NCI-H2029 (cell line): ENCODE measurements at places on chromosomes 6 and 20.
A peak's percentile ranks its signal among the peaks of the same experiment; 100 is the strongest.

GRCh38 chr20:44223721-44224120 lies 13.2 kb upstream of the OSER1 start:
- no peak for DNase-seq

DNA sequence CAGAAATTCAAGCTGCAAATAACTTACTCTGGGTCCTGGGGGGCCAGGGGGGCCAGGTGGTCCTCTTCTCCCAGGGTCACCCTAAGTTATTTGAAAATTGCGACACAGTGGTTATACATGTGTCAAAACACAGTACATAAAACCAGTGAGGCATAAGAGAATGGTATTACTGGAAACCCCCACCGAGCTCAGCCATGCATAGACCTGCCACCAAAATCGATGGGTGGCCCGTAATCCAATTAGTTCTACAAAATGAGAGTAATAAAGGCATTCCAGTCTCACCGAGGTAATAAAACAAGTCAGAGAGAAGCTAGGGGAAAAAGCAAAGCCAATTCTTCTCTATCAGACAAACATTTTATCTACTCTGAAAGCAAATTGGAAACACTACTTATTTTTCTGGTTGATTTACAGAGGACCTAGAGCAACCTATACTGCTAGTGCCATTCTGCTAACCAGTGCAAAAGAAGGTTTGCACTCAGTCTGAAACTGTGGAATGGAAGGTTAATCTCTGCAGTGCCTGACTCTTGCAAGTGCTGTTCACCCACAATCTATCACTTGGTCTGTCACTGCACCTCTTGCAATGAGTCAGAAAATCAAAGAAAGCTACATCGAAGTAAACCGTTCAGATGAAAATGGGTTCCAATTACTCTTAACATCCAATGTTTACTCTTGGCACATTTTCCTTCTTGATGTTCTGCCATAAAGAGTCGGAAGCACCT lies 32.4 kb downstream of the COL9A1 start:
- DNase-seq = no peak

GRCh38 chr6:122563364-122564052 lies 46.7 kb upstream of the PKIB start:
- no peak for DNase-seq

GRCh38 chr20:2365666-2366065 lies 15.0 kb upstream of the TGM6 start:
- no peak for DNase-seq

DNA sequence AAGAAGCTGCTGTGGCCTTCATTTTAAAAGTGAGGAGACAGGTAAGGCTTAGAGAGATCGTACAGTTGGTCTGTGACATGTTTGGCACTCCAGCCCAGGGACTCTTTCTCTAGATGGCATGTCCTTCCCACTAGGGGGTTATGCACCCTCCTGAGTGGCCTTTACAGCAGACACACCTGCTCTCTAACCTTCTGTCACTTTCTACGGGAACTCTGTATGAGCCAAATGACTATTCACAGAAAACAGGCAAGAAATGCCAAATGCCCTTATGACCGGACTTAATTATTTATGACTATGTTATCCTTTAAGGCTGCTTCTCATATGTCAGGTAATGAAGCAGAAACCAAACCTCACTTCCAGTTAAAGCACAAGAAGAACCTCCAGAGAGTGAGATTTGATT lies 91.2 kb downstream of the MAP3K5 start:
- peak; percentile 8 for DNase-seq

GRCh38 chr6:8674126-8674525 lies 238.8 kb upstream of the SLC35B3 start:
- DNase-seq = no peak

DNA sequence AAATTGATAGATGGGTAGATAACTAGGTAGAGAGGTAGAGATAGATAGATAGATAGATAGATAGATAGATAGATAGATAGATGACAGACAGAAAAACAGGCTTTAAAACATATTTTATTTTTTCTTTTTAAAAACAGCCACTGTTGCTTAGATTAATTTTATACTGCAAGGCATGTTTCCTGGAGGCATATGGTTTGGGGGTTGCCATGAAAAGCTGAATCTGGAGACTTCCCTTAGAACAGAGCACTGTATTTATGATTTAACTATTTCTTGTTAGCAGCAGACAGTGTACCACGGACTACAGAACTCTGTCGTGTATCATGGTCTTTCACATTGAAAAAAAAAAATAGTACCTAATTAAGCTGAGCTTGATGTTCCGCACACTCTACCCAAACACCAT lies 38.8 kb downstream of the METTL24 start:
- DNase-seq = no peak

DNA sequence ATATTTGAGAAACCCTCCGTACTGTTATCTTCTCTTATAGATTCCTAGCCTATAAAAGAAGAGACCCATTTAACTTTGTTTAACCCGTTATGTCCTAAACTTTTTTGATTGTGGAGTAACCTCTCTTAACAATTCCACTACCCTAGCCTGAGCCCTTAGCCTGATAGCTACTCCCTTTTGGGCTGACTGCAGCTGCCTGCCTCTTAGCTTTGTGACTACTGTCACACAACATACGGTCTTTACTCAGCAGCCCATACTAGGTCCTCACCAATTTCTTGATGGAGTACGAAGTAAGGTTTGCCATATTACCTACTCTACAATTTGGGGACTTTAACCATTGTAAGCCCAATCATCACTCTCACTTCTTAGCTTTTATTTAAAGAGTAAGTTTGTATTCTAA lies 72.7 kb downstream of the QRSL1 start:
- DNase-seq = peak; percentile 66

DNA sequence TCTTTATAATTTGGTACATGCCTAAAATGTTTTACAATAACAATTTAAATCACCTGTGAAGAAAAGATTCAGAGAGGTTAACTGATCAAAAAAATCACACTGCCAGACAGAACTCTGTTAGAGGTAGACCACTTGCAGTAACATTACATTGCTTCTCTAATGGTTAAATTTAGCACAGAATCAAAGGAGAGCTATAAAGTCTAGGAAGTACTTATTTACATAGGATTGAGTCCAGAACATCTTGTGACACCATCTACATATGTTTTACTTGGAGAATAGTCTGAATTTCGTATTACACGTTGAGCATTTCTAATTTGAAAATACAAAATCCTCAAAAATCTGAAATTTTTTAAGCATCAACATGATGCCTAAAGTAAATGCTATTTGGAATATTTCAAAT lies 17.2 kb upstream of the TBC1D20 start:
- DNase-seq = no peak

DNA sequence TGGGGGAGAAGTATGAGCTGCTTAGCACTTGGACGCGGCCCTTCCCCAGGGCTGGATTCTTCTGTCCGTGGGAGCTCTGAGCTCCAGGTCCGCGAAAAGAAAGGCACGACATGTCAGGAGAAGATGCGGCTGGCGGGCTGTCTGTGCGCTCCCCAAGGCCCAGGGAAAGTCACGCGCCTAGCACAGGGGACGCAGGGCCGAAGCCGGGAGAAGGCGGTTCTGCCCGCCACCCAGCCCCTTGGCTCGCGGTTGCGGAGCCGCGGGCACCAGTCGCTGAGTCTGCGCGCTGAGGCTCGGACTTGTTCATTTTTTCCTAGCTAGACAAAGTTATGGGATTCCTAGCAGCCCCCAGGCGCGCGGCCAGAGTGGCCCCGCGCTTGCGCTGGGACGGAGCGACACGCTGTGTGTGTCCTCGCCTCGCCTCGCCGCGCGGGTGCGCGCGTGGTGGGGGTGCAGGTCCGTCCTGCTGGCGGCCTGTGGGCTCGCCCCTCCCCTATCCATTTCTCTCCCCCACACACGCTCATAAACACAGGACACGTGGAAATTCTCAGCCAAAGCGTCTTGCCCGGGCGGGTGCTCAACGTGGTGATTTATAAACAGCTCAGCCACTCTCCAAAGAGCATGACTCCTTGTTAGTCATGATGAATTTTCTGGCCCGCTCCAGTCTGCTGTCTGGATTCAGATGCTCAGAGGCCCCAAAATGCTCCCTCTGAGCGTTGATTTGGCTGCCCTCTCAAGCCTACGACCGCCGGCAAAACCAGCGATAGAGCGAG lies 1.9 kb upstream of the POU3F2 start:
- no peak for DNase-seq
